ENCODE measurements at places on chromosomes 13 and 19.

DNA sequence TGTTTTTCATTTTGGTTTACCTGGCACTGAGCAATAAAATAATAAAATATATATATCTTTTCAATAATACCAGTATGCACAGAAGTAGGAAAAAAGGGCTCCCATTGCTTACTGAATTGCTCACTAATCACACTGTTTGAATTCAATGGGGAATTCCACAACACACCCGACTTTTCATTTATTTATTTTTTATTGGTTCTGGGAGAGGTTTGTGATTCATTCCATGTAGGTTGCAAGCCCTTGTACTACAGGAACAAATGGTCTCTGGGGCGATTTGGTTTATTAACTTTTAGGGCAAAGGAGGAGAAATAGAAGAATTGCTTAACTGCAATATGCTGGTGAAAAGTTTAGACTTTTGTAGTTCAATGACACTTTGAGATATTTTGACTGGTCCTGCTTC, 207.4 kb downstream of the DCT start:
- DNase-seq, result no peak

DNA sequence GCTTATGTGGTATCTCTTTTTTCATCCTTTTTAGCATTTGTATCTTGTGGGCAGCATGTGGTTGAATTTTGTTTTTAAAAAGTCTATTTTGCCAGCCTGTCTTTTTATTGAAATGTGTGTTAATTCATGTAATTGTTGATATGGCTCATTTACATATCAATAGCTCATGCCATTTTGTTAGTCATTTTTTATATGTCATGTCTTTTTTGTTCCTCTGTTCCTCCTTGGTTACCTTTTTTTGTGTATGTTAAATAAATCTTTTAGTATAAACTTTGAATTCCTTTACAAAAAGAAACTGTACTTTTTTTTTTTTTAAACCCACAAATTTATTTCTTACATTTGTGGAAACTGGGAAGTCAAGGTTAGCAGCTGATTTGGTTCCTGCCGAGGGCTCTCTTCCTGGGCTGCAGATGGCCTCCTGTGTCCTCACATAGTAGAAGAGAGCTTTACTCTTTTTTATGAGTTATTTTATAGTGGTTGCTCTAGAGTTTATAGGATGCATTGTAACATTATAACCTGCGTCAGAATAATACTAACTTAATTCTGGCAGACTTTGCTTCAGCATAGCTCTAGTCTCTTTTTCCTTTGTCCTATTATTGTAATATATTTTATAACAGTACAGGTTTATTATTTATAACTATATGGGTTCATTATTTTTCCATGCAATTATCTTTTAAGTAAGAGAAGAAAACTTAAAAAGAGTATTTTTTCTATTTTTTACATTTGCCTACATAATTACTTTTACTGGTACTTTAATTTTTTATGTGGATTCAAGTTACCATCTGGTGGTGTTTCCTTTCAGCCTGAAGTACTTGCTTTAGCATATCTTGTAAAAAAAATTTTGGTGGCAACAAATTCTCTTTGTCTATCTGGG, 86.3 kb downstream of the URI1 start:
- DNase-seq, result no peak

- DNase-seq, result no peak
Observed at GRCh38 chr19:17296273-17296672, 7.0 kb downstream of the ABHD8 start.

- no peak for DNase-seq
Observed at GRCh38 chr13:80265348-80265747, 75.6 kb downstream of the SPRY2 start.

DNA sequence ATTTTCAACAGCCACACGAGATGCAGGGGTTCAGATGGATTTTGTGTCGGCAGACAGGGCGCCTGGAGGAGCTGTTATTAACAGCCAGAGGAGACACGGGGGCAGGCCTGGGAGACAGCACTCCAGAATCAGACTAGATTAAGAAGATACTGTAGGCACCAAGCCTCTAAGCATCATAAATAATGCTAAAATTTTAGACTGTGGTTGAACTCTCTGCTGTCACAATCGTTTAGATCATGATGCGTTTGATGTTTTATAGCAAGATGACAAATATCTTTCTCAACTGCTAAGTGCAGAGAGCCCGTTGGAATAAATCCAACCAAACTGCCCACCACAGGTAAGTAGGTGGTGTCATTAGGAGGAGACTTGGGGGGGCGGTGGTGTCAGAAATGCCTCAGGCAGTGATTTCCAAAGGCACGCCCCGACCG, 63.9 kb downstream of the CEBPG start:
- DNase-seq, result no peak

DNA sequence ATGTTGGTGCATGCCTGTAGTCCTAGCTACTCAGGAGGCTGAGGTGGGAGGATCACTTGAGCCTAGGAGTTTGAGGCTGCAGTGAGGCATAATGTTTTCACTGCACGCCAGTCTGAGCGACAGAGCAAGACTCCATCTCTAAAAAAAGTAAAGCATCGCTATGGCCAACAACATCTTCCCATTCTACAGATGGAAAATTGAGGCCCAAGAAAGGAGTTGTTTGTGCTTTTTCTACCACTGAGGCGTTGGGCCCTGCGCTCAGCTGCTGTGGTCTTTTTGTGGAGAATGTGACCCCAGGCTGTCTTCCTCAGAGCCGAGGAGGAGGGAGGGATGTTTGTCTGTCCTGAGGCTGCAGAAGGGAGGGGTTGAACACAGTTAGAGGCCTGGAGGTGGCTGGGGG, 485 bp upstream of the C5AR2 start:
- no peak for DNase-seq

- no peak for DNase-seq
Observed at GRCh38 chr19:3224346-3225168, at the start of gene CELF5. TSS of gene CELF5 (plus strand) at chr19:3224661. CDS start at chr19:3224740, 79 bp downstream.

GRCh38 chr13:81917810-81918209, 1576.9 kb upstream of the SPRY2 start:
- no peak for DNase-seq

GRCh38 chr13:97982286-97982685, 28.8 kb downstream of the IPO5 start:
- DNase-seq, result no peak

DNA sequence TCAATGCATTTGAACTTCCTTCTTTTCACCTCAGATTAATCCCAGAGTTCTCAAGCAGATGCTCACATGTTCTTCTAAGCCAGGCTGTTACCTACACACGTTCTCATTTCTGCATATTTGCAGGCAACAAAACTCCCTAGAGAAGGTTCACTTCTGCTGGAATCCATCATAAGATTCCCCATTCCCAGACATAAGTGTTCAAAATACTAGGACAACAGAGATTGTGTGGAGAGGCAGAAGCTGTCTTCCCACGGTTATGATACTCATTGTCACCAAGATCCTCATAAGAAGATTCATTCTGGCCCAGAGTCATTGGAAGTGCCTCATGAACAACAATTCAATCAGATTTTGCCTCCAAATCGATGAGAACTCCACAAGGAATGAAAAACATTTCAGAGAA, 931.6 kb upstream of the MIR17HG start:
- no peak for DNase-seq

DNA sequence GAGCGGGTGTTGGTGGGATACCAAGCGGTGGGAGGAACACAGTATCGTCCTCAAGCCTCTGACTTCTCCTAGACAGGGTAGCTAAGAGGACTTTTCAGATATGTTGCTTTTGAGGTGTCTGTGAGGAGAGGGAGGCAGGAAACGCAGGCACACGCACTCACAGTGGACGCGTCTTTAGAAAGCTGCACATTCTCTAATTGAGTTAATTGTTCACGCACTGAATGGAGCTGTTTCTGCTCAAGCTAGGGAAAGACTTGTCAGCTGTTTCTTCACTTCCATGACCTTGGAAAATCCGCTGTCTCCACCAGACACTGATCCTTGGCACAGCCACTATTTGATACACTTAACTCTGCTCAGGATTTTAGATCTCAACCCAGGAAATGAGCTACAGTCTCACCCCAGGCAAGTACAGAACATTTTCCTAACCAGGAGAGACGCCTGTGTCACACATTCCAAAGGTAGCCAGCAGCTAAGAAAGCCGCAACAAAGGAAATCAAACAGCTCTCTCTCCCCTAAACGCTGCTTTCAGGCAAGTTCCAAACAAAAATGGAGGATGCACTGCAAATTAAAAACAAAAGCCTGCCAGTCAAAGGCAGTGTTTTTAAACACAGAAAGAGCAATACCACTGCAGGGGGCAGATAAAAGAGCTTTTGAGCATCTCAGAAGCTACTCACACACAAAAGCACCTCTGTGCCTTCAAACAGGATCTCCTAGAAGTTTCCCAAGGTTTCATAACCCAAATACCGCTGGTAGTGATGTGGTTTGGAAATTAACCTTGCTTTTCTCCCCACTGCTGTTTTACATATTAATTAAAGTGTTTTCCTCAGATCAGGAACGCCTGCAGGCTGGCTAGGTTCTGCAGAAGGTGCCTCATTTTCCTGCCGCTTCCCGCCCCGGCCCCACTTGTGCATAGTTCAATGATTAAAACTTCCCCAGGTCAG, 57.3 kb downstream of the IRS2 start:
- DNase-seq, result no peak

DNA sequence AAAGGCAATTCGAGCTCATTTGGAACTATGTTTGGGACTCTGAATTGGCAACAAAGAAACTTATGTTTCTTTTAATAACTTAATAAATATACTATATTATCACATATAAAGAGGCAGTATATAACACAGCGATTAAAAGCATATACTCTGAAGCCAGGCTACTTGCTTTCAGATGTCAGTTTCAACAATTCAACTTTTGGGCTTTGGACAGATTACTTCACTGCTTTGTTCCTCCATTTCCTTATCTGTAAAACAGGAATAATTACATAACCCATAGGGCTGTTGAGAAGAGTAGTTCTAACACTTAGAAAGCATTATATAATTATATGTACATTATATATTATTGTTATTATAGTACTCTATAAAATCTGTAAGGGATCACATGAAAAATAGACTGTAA, 107.2 kb downstream of the EDNRB start:
- DNase-seq, result no peak

GRCh38 chr13:43698758-43699157, 88.0 kb downstream of the ENOX1 start:
- no peak for DNase-seq

GRCh38 chr13:31731921-31732320, 7.4 kb upstream of the RXFP2 start:
- DNase-seq, result peak; percentile 8

GRCh38 chr13:110233181-110233950, 73.6 kb downstream of the COL4A1 start:
- DNase-seq, result no peak

GRCh38 chr19:29411113-29411581, 114.6 kb upstream of the VSTM2B start:
- no peak for DNase-seq

GRCh38 chr19:43581467-43581866, 5.9 kb downstream of the PINLYP start:
- DNase-seq, result no peak

- no peak for DNase-seq
Observed at GRCh38 chr13:77386046-77386445, 59.2 kb upstream of the MYCBP2 start.

GRCh38 chr13:35894636-35895035, 236.5 kb downstream of the DCLK1 start:
- no peak for DNase-seq

- DNase-seq, result no peak
Observed at GRCh38 chr19:7788178-7788932, 25.3 kb downstream of the CLEC4M start.

- no peak for DNase-seq
Observed at GRCh38 chr19:45041125-45041524, 2.3 kb downstream of the CLASRP start.

DNA sequence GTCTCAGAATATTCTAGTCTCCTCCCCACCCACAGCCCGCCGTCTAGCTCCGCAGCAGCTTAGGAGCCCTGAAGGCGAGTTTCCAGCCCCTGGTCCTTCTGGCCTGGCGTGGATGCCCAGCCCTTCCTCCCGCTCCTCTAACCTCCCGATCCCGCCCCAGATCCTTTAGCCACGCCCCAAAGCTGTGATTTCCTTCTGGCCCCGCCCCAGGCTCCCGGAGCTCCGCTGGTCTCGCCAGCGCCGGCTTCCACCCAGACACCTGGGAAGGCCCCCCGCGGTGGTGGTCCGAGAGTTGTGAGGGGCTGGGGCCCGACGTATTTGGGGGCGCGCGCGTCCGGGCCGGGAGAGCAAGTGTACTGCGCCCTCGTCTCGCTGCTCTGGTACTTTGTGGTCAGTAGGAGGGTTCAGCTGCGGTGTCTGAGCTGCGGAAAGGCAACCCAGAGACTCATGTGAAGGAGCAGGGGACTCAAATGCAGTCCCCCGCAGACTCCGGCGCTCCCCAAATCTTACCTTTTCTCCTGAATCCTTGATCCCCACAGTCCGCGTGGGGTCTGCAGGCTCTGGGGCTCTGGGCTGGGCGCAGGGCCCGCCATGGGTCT, at the start of gene CGB7:
Gene CGB7, minus strand, starts transcription at position 114 of the 599 bp plus-strand sequence. CDS start 2,374 bp downstream, outside the sequence.
- no peak for DNase-seq

DNA sequence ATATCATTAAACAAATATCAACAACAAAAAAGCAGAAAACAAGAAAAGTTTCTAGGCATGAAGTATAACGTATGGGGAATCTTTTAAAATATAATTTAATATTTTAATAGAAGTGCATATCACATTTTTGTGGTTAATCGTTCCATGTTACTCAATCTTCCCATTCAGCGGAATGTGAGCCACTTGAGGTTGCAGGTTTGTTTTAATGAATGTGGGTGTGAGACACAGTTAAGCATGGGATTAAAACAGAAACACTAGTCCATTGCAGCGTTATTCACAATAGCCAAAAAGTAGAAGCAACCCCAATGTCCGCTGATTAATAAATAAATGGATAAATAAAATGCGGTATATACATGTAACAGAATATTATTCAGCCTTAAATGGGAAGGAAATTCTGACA, 146.0 kb downstream of the NDFIP2 start:
- DNase-seq, result no peak

All from KBM-7 (cell line).